ENCODE measurements at places on chromosomes 11 and 22.

GRCh38 chr22:41050883-41051282, 41.5 kb upstream of the EP300 start:
- DNase-seq: no peak

GRCh38 chr22:23583836-23584235, 3.7 kb upstream of the IGLL1 start:
- no peak for DNase-seq

DNA sequence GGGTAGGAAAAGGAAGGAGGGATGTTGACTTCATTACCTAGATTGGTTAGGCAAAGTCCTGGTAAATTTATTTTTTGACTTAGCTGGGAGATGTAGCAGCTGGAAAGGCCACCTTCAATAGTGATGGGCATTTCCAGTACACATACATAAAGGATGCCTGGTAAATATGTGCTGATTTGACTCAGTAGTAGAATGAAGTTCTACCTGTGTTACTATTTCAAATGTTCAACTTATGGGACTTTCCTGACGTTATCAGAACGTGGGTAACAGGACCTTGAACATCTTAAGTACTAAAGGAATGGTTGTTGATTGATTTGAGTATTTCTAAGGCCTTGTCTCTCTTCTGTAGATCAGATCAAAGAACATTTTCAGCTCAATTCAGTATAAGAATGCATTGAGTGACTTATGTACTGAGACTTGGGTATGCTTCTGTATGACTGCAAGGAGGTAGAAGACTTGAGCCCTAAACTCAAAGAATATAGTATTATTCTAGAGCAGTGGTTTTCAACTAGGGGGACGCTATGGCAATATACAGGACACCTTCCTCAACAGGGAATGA, 27.1 kb downstream of the RNF121 start:
- no peak for DNase-seq

GRCh38 chr22:33247758-33248157, 189.6 kb upstream of the SYN3 start:
- DNase-seq: no peak

- DNase-seq: no peak
Measured at GRCh38 chr11:66607126-66607834, 9.2 kb upstream of the RBM14 start.

DNA sequence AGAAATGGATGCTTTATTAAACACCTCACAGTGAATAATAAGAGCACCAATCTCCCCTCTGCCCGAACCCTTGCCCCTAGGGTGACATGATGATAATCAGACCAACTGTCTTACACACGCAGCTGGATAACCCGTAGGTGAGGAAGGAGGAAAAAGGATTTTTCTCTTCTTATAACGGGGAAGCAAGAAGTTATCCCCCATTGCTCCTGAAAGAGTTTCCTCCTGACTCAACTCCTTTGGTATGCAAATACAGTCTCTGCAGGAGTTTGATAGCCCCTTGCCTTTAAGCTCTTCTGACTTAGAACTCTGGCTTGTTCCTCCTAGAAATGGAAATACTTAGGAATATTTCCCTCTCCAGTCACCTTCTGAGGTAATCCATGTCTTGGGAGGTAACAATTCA, 455.8 kb downstream of the TMEM135 start:
- no peak for DNase-seq

- no peak for DNase-seq
Measured at GRCh38 chr22:31274017-31274416, 18.3 kb downstream of the PIK3IP1 start.

GRCh38 chr11:60835534-60835846, 6.4 kb upstream of the CCDC86 start:
- no peak for DNase-seq

DNA sequence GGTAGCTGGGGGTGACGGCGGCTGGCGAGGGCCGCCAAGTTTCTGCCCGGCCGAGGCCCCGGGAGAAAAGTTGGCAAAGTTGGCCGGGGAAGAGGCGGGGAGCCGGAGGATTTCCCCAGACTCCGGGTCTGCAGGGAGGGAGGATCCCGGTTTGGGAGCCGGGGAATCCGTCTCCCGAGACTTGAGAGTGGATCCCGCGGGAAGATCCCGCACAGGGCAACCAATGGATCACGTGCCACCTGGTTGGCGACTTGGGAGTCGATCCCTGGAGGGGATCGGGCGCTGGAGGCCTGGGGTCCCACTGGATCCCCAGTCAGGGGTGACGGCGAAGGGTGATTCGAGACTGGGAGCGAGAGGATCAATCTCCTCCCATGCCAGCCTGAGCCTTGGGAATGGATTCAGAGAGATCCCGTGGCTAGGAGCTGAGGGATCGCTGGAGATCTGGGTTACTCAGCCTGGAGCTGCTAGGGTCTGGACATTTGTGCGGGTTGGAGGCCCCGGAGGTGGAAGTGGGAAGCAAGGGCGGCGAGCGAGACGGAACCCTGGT, 394 bp downstream of the KIAA1671 start:
- DNase-seq: no peak

DNA sequence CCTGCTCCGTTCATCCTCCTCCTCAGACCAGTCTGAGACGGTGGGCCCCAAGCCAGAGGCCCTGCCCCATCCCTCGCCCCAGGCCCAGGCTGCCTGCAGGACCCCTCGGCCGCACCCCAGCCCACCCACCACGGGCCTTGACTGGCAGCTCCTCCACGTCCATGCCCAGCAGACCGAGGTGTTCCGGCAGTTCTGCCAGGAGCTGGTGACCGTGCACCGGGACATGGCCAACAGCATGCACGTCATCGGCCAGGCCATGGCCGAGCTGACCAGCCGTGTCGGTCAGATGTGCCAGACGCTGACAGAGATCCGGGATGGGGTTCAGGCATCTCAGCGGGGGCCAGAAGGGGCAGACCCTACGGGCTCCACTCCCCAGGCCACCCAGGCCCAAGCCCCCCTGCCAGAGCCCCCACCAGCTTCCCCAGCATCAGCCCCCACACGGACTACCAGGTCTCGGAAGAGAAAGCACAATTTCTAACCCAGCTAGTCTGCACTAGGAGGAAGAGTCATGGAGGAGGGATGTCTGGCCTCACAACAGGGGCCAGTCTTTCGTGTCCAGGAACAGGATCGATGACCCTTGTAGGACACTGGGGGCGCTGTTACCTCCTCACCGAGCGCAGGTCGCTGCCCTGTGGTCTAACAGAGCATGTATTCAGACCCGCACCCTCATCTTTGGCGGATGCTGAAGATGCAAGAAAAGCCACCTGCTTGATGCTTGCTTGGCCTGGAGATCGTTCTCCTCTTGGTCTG, 66.3 kb downstream of the PRDM11 start:
- DNase-seq: no peak

GRCh38 chr22:31496007-31496734, at the start of gene SFI1:
Gene SFI1 (plus strand): TSS chr22:31496536. CDS start chr22:31508285, 11,749 bp downstream.
- DNase-seq: peak; percentile 98

GRCh38 chr11:117803896-117804295, 6.9 kb upstream of the DSCAML1 start:
- no peak for DNase-seq

GRCh38 chr11:87878373-87878825, 296.8 kb downstream of the RAB38 start:
- no peak for DNase-seq

GRCh38 chr22:23236440-23237184, 56.3 kb downstream of the BCR start:
- DNase-seq: no peak

DNA sequence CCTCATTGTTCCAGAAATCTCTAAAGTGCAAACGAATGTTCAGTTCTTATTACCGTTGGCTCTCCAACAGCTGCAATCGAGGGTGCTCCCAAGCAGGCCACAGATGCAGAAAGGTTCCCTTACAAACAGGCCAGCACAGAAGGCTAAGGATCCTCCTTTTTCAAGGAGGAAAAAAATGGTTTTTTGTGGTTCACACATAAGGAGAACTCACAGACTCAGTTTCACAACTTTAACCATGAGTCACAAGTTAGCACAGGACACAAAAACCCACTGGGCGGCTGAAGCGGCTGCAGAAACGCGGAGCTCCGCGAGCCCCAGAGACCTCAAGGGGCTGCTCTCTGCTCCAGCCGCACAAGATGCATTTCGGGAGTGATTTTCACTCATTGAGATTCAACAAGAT, 98.2 kb upstream of the PRR5 start:
- no peak for DNase-seq

- DNase-seq: no peak
Measured at GRCh38 chr22:41564563-41564962, 3.8 kb downstream of the CSDC2 start.

DNA sequence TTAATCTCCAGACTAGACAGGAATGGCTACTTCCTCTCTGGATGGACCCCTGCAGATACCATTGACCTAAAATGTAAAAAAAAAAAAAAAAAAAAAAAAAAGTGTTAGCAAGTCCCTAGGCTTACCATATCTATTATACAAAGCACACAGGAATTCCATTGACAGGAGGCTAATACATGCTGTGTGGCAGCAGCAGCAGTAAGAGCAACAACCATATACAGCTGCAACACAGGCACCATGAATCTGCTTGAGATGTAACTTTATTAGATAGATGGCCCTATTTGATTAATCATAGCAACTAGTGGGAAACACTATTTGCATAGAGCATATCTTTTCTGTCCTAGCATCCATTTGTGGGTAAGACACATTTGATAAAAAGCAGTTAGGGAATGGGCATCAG, 1447.1 kb downstream of the FAM181B start:
- DNase-seq: no peak

GRCh38 chr22:36725366-36726006, 21.9 kb upstream of the CACNG2 start:
- DNase-seq: no peak

DNA sequence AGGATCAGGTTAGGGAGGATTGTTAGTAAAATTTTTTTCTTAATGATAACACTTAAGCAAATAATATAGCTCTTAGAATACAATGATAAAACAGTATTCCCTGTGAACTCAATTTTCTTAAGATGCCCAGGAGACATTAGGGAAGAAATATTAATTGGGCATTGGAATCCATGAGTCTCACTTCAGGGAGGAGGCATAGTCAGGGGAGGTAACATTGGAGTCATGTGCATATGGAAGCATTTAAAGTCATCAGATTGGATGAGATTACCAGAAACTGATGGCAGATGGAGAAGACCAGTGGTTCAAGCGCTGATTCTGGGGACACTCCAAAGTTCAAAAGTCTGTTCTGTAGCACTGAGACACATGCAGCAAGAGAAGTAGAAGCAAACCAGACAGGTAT, at the start of gene OR9G1:
TSS of gene OR9G1 (plus strand) at position 301 of the 400 bp plus-strand sequence. CDS start 1,293 bp downstream, outside the sequence.
- no peak for DNase-seq

- DNase-seq: no peak
Measured at GRCh38 chr11:43072096-43072495, 239.7 kb upstream of the API5 start.

DNA sequence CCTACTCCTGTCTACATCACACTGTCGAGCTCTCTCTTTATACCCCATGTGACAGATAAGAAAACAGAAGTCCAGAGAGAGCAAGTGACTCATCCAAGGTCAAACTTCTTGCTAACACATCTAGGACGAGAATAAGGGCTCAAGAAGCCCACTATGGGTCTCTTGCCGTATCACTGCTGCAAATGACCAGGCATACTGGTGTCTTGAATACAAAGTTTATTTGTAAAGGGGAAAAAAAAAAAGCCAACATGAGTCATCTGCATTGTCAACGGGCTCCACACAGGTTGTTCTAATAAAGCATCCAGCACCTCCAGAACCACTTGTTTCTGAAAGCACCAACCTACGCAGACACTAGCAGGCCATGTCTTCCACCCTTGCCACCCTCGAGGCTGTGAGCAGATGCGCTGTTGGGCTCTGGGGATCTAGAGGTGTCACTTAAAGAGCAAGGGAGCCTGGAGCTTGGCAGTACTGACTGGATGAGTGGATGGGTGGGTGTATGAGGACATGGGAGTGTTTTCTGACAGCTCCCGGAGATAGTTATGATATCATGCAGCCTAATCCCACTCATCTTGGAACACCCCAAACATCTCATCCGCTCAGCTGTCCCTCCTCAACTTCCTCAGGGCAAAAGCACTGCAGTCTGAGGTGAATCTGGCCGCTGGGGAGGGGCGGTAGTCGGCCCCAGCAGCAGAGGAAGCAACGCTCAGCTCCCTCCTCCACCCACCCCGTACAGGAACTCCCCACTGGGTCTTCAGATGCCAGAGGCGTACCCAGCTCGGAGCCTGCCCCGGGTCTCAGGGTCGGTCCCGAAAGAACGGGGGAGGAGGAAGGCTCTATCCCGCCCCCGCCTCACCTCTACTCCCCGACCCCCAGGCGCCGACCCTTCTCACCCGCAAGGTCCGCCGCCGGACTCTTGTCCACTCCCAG, 1.0 kb downstream of the SMCO4 start:
- peak; percentile 34 for DNase-seq

DNA sequence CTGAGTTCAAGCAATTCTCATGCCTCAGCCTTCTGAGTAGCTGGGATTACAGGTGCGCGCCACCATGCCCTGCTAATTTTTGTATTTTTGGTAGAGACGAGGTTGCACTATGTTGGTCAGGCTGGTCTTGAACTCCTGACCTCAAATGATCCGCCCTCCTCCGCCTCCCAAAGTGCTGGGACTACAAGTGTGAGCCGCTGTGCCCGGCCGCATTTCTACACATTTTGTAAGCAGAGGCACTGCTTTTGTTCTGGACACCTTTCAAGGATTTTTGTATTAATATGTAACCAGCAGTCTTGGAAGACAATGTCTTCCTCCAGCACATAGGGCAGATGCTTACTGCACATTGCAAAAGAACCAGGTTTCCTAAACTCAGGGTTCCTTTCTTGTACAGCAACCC, 11.4 kb upstream of the VSIG10L2 start:
- no peak for DNase-seq

- no peak for DNase-seq
Measured at GRCh38 chr11:70019576-70020011, 58.5 kb upstream of the ANO1 start.

GRCh38 chr22:20532256-20532993, 25.0 kb downstream of the MED15 start:
- DNase-seq: no peak

All from activated naive CD4-positive, alpha-beta T cell treated with anti-CD3 and anti-CD28 coated beads, Interleukin-2, amount 50 U/mL, for 16 hours (primary cell).